ENCODE measurements at places on chromosomes 5 and 9.

- DNase-seq, result no peak
Observed at GRCh38 chr5:56588636-56589480, 226.5 kb upstream of the MAP3K1 start.

- no peak for DNase-seq
Observed at GRCh38 chr9:125549039-125549438, 158.0 kb downstream of the MAPKAP1 start.

DNA sequence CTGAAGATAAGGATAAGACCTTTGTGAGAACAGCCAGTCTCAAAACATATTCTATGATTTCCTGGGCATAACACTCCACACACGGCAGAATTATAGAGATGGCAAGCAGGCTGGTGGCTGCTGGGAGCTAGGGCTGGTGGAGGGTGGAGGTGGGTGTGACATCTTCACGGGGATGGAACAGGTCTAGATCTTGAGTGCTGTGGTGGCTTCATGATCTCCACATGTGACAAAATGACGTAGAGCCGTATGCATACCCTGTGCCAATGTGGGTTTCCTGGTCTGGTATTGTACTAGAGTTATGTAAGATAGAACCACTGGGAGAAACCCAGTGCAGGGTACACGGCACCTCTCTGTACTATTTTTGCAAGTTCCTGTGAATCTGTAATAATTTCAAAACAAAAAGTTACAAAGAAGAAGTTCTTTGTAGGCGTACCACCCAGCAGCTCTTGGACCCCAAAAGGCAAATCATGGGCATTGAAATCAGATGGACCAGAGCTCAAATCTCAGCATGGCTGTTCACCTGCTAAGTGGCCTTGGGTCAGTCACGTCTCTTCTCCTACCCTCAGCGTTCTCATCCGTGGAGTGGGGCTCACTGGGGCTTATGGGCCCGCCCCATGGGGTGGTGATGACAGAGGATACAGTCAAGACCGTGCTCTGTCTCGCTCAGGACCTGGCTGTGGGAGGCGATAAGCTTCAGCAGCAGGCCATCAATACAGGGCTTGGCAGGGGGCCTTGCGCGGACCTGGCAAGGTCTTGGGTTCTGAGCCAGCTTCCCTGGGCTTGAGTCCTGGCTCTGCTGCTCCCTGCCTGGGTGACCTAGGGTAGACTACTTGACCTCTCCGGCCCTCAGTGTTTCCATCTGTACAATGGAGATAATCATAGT lies 74.7 kb upstream of the UNC5A start:
- no peak for DNase-seq

GRCh38 chr9:130411566-130411915 lies 33.2 kb upstream of the ASS1 start:
- DNase-seq, result no peak

- no peak for DNase-seq
Observed at GRCh38 chr9:35748242-35748857, 678 bp downstream of the GBA2 start.

- DNase-seq, result no peak
Observed at GRCh38 chr5:102666164-102666946, 88.8 kb upstream of the PAM start.

DNA sequence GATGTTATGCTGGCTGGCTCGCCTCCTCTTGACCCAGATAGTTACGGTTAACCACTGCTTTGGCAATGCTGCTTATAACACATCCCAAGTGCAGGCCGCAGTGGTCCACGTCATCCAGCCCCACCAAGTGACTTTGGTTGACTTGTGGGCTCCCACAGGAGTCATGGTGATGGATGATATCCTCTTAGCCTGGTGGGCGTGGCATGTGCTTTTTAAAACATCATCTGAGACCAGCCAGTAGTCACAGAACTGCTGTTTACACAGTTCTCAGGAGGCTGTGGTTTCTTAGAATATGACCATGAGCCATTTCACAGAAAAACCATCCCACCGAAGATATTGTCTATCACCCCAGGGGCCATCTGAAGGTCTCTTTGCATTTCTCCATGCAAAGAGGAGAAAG lies 216.9 kb downstream of the SH3GL2 start:
- DNase-seq, result no peak

GRCh38 chr5:172523146-172523745 lies 68.9 kb upstream of the SH3PXD2B start:
- DNase-seq, result no peak

DNA sequence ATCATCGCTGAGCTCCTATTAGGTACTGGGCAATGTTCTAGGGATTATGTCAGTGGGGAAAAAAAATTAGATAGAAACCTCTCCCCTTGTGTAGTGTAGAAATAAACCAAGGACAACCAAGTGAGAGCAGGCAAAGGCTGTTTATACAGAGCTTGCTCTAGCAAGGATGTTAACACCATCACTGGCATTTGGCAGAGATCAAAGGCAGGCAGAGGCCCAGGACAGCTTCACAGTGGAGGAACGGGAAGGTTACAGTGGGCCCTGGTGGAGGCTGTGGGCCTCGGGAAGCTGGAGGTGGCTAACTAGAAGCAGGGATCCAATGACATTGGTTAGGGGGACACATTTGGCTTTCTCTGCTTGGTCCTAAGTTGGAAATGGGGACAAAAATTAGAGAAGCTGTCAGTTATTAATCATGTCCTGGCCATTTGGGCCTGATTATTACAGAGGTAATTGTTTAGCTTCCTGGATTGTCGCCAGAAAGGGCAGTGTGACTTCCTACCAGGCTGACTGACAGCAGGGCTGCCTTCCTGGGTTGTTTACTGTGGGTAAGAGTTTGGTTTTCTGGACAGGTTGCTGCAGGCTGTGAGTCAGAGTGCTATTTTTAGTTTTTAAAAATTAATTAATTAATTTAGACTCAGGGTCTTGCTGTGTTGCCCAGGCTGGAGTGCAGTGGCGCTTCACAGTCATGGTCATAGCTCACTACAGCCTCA lies 259.3 kb downstream of the ROR2 start:
- DNase-seq, result no peak

- no peak for DNase-seq
Observed at GRCh38 chr5:34831303-34831702, 7.7 kb upstream of the TTC23L start.

- DNase-seq, result no peak
Observed at GRCh38 chr9:16612627-16613026, 257.8 kb downstream of the BNC2 start.

GRCh38 chr5:89418407-89419085 lies 535.6 kb upstream of the MEF2C start:
- DNase-seq, result no peak

DNA sequence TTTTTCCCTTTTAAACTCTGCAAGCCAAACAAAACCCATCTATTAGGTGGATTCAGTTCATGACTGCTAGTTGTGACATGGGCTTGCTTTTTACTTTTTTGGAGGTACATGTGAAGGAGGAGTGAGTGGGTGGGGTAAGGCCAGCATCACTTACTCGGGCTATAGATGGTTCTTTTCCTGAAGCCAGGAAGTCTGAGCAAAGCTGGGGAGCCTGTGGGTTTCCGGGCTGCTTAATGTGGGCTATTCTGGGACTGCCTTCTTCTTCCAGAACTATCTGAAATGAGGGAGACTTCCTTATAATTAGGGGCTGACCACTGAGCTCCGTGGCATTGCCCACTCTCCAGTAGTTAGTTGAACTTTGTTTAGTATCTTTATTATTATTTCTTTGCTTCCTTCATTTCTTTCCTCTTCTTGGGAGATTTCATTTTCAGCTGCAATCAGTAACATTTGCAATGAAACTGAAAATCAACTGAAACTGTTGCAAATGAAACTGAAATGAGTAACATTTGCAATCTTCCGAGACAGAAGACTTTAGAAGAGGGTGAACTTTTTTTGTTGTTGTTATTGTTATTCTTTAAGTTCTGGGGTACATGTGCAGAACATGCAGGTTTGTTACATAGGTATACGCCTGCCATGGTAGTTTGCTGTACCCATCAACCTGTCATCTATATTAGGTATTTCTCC lies 204.9 kb downstream of the LRRC70 start:
- DNase-seq, result peak; percentile 74

- no peak for DNase-seq
Observed at GRCh38 chr9:130680836-130681768, 12.5 kb upstream of the EXOSC2 start.

GRCh38 chr9:26086396-26086795 lies 408.2 kb upstream of the TUSC1 start:
- no peak for DNase-seq

GRCh38 chr5:66820630-66821207 lies 224.5 kb downstream of the MAST4 start:
- no peak for DNase-seq

- no peak for DNase-seq
Observed at GRCh38 chr9:6243746-6244145, 28.1 kb downstream of the IL33 start.

- DNase-seq, result no peak
Observed at GRCh38 chr5:158679221-158679641, 420.5 kb downstream of the EBF1 start.

- DNase-seq, result no peak
Observed at GRCh38 chr5:158857371-158857770, 242.3 kb downstream of the EBF1 start.

- DNase-seq, result no peak
Observed at GRCh38 chr9:93649610-93650261, 73.4 kb downstream of the PHF2 start.

DNA sequence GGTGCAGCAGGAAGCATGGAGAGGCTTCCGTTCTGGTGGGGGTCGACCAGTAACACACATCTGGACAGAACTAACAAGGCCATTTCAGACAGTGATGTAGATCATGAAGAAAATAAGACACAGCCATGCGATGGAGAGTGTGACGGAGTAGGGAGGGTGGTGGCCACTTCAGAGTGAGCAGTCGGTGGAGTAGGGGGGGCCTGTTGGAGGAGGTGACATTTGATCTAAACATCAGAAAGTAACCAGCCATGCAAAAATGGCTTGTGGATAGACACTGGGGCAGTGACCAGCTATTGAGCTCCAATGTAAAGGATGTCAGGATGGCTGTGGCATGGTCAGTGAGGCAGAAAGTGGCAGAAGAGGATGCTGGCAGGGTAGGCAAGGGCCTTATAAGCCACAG lies 65.9 kb downstream of the PPARGC1B start:
- DNase-seq, result no peak

- DNase-seq, result no peak
Observed at GRCh38 chr5:36457511-36458270, 148.7 kb upstream of the SLC1A3 start.

DNA sequence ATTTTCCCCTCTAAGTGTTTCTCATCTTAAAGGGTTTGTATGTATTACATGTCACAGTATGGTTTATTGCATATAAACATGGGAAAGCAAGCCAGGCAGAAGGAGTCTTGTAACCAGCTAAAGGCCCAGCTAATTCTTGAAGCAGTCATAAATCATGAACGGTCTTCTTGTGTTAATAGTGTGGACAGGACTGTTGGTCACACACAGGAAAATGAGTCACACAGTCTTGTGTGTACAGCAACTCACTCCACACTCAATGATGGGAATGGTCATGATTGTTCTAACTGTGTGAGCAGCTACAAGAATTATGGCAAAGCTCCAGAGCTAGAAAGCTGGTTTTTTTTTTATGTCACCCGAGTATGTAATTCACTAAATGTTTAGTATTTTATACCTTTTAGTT lies 123.9 kb downstream of the GHR start:
- DNase-seq, result no peak

GRCh38 chr5:103951776-103952175 lies 389.2 kb upstream of the NUDT12 start:
- DNase-seq, result no peak

DNA sequence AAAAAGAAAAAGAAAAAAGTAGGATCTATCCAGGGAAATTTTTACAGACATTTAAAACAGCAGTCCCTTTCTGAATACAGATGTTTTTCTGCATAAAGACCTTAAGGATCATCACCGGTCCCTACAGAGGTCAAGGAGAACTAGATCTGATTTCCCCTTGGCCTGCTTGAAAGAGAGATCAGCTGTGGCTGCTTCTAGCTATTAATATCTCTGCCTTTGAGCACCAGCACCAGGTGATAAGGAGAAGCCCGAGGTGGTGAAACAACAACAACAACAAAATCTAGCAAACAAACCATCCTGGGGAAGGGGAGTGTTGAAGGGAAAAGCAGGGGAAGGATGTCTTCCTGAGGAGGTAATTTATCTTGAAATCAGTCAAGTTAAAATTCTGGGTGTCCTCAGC lies 42.1 kb downstream of the ZNF366 start:
- no peak for DNase-seq

- no peak for DNase-seq
Observed at GRCh38 chr9:128484686-128485413, 19.7 kb upstream of the GLE1 start.

DNA sequence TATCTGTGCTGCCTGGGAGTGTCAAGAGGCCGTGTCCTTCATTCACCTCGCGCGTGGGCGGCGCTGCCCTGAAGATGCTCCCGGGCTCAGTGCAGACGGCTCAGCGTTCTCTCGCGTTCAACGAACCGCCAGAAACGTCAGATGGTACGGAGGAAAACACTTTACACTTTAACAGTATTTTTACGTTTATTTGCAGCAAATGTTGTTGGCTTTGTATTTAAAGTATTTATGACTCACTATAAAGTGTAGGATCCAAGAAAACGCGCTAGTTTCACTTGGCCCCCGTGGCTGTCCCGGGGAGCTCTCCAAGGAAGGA lies 544 bp upstream of the ERCC6L2 start:
- DNase-seq, result no peak

- DNase-seq, result no peak
Observed at GRCh38 chr5:149543361-149544027, 7.7 kb downstream of the CSNK1A1 start.

DNA sequence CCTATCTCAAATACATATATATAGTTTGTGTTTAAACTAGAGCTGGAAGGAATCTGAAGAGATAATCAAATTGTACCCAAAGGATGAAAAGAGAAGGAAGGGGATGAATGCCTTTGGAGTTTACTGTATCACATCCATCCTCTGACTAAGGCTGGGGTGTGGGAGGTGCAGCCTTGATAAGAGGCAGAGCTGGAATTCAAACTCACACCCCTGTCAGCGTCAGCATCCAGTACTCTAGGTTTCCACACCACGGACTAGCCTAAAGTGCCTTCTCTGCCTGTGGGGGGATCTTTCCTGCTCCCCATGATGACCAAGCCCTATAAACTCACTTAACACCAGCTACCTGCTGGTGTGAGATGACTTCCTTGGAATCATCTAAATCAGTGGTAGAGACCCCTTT lies 48.1 kb downstream of the EPB41L4B start:
- no peak for DNase-seq

GRCh38 chr5:119238265-119239118 lies 117.3 kb upstream of the TNFAIP8 start:
- no peak for DNase-seq

Data from pons (tissue), 1 donor.